ENCODE measurements at places on chromosomes 3 and 15.

DNA sequence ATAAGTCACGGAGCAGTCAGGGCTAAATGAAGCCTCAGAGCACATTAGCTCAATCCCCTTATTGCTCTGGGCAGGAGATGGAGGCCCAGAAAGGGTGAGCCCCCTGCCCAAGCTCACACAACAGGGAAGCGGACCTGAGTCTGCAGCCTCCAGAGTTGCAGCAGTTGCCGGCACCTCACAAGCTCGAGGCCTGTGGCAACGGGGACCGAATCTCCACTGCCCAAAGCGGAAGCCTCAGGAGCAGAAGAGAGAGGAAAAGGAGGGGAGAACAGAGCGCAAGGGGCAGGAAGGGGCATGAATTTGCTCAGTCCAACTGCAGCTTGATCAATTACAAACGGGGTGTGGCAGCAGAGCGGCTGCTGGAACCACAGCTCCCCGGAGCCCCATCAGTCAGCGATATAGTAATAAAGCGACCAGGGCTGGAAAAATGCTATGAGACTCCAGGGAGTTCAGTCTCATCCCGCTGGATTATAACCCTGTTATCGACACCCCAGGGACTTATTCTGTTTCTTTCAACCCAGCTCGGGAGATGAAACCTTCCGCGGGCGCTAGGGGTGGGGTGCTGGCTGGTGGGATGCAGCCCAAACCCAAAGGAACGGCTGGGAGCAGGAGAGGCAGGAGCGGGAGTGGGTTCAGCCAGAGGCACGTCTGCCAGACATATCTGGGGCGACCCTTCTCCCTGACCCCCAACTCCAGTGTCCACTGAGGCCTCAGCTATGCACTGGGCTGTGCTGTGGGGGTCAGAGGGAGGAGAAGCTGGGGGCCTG lies 219.7 kb upstream of the LINGO1 start:
- no peak for DNase-seq

DNA sequence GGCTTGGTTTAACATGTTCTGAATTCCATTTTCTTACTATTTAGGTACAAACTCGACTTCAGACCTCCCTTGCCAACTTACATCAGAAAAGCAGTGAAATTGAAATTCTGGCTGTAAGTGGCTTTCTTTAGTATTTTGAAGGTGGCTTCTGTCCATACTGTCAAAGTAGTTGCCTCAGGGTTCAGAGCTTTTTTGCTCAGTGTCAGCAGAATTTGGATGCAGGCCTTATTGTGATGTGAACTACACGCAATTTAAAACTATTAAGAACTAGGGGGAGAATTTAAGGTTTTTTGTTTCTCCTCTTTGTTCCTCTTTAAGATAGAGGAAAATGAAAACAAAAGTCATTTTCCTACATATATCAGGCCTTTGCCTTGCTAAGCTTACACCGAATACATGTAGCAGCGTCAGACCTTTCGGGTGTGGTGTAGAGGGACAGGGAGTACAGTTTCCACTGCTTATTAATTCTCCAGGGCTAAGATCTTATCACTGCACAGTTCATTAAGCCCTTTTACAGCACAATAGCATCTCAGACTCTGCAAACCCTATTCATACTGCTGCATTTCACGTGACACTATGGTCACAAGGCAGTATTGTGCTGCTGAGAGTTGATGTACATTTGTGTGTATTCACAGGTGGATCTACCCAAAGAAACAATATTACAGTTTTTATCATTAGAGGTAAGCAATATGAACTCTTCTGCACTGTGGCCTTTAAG lies 6.7 kb downstream of the SRP14 start:
- no peak for DNase-seq

DNA sequence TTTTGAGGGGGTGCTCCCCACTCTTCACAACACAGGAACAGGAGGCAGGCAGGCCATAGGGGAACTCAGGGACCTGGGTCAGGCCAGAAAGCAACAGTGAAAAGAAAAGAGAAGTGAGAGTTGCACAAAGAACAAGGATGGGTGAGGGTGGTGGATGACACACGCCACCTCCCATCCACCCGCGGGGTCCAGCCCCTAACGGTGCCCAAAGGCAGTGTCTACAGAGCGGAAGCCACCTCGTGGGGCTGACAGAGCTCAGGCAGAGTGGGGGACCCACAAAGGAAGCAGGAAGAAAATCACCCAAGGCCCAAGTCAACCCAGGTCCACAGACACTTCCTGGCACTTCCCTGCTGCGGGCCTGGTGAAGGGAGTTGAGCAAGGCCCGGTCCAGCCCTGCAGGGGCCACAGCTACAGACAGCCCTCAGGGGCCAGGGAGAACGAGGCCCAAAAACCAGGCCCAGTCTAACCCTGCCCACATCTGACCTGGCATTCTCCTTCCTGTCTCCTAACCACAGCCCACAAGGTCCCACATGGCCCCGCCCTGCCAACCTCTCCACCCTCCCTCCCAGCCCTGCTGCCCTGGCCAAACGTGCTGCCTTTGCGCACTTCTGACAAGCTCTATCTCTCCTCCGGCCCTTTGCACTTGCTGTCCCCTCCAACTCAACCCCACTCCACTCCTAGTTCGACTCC lies 5.9 kb downstream of the NUP210 start:
- no peak for DNase-seq

DNA sequence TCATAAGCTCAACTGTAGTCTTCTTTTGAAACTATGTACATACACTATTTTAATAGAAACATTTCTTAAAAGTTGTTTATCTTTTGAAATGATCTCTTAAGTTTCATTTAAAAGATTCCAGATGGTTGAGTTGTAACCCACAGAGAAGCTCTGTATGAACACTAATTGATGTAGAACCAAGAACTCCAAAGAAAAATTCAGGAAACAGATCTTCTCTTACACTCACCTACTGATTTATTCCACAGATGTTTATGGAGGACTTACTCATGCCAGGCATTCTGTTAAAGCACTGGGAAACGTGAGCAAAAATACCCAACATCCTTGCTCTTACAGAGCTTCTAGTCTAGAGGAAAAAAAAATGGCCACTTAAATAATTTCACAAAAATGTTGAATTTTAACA lies 551.1 kb downstream of the NAALADL2 start:
- DNase-seq = no peak

DNA sequence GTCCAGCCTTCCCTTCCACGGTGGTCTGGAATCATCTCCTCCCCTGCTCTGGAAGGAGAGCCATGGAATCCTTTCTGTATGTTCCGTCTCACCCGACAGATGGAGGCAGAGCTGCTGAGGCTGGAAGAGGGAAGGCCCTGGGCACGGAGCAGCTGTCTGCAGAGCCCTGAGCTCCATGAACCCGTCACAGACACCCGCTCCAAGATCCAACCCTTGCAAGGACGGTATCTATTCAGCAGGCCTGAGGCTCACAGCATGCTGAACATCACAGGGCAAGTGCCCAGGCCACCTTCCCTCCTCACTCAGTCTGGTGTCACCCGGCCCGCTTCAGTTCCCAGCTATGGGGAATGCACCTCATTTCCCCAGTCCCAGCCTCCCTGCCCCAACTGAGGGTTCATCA lies 103.9 kb downstream of the LRIG1 start:
- DNase-seq = no peak

- no peak for DNase-seq
These were observed 6.6 kb downstream of the MEIS2 start for GRCh38 chr15:37093480-37094332.

DNA sequence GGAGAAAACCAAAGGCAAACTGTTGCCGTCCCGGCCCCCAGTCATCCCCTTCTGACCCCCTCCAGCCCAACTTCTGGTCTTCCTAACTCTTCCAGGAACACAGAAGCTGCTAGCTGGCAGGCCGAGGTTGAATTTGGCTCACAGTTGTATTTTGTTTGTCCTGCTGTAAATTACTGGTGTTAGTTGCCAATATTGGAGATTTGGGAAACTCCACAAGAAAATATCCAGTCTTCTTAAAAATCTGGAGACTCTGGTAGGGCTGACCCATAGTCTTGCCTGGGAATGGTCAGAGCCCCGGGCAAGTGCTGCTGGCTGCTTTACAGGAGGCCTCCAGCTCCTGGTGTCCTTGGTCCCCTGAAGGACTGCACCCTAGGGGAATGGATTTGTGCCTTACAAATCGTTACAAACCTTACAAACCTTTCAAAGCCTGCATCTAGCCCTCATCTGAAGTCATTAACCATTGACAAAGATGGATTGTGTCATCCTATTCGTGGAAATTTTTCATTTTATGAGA lies 112.0 kb upstream of the MCTP2 start:
- DNase-seq = no peak

DNA sequence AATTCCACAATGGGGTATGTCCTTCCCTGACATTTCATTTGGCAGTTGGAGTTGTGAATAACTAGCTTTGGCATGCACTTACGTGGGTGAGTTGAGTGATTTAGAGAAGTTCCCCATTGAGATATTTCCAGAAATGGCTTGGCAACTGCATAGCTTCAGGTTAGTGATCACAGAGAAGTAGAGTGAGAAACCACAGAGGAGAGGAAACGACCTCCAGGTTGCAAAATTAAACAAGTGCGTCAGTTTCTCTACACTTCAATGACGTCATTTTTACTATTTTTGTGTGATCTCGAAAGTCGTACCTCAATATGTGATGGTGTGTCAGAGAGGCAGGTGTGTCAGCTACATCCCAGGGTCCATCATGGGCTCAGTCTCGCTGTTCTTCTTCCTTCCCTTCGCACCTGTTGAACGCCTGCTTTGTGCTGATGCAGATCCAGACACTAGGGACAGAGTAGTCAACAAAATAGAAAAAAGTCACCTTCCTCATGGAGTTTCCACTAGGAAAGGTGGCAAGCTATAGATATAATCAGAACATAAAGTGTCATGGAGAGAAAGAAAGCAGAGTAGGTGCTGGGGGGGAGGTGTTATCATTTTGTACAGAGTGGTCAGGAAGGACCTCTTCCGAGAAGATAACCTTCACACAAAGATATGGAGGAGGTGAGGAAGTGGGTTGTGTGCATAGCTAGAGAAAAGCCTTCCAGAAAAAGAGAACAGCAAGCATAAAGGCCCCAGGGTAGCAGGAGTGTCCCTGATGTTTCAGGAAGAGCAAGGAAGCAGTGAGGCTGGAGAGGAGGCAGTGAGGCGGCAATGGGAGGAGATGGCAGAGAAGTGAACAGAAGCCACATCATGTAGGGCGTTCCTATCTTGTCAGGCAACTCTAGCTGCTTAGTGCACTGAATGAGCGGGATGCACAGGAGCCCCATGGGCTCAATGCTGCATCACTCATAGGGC lies 75.6 kb downstream of the MCTP2 start:
- no peak for DNase-seq

Measured in H1 (cell line).